ENCODE measurements at places on chromosomes 6 and 20. TPM values are rescaled to one million over a fixed set of nuclear protein-coding genes. Genes with fewer than 3 reads are reported as not detected.

MAPK13 gene
- 16.9 TPM for total RNA-seq

BNIP5 gene
- not detected for total RNA-seq

CYP39A1 gene
- not detected for total RNA-seq

TMEM74B gene
- total RNA-seq, result not detected

COL11A2 gene
- 0.63 TPM for total RNA-seq

TNXB gene
- 2.8 TPM for total RNA-seq

PABPC1L gene
- 6.6 TPM for total RNA-seq

PI16 gene
- total RNA-seq, result 3.6 TPM

ULBP2 gene
- 0.94 TPM for total RNA-seq

TXLNB gene
- total RNA-seq, result 0.52 TPM

DLK2 gene
- 0.31 TPM for total RNA-seq

NOX3 gene
- total RNA-seq, result not detected

ATXN1 gene
- 83.4 TPM for total RNA-seq

OR2J3 gene
- total RNA-seq, result not detected

NRM gene
- total RNA-seq, result 4.5 TPM

HSPA1L gene
- total RNA-seq, result 2.7 TPM

FAM184A gene
- total RNA-seq, result 2.3 TPM

TPD52L2 gene
- 54.8 TPM for total RNA-seq

REM1 gene
- 0.10 TPM for total RNA-seq

MCM8 gene
- 2.0 TPM for total RNA-seq

OPN5 gene
- total RNA-seq, result not detected

SLC22A7 gene
- not detected for total RNA-seq

ARMC2 gene
- 2.4 TPM for total RNA-seq

PKIB gene
- 2.1 TPM for total RNA-seq

PKHD1 gene
- under 0.01 TPM for total RNA-seq

SLC44A4 gene
- total RNA-seq, result 0.10 TPM

BTNL2 gene
- not detected for total RNA-seq

RFX6 gene
- not detected for total RNA-seq

SCUBE3 gene
- total RNA-seq, result not detected

ESR1 gene
- 0.63 TPM for total RNA-seq

DPPA5 gene
- not detected for total RNA-seq

KHDC1L gene
- not detected for total RNA-seq

WFDC13 gene
- not detected for total RNA-seq

CST9 gene
- total RNA-seq, result not detected

RIPK1 gene
- total RNA-seq, result 19.0 TPM

LY6G5C gene
- total RNA-seq, result 1.2 TPM

BPIFB2 gene
- total RNA-seq, result not detected

LST1 gene
- total RNA-seq, result 200 TPM

MAS1 gene
- 0.10 TPM for total RNA-seq

INSM1 gene
- not detected for total RNA-seq

HMGN3 gene
- 26.4 TPM for total RNA-seq
